Glutamatergic neuron (in vitro differentiated cells): ENCODE measurements at places on chromosomes 7 and 10. TPM values are rescaled to one million over a fixed set of nuclear protein-coding genes. Genes with fewer than 3 reads are reported as not detected.

The CDH23 gene
- 2.0 TPM for total RNA-seq

The TEX36 gene
- total RNA-seq: not detected

The NPSR1 gene
- not detected for total RNA-seq

The TBRG4 gene
- total RNA-seq: 90.1 TPM

The NRCAM gene
- 120 TPM for total RNA-seq

The MNX1 gene
- 0.59 TPM for total RNA-seq

The ICA1 gene
- total RNA-seq: 9.8 TPM

The YKT6 gene
- total RNA-seq: 178 TPM

The ZNF33A gene
- 38.2 TPM for total RNA-seq

The GIMAP2 gene
- total RNA-seq: not detected

The PAPOLB gene
- total RNA-seq: 1.2 TPM
